MCF 10A (cell line): ENCODE measurements at places on chromosomes 13 and 19. TPM values are rescaled to one million over a fixed set of nuclear protein-coding genes. Genes with fewer than 3 reads are reported as not detected.

The ARHGAP33 gene
- total RNA-seq: 5.4 and 5.6 TPM in 2 replicates

The DHRS12 gene
- total RNA-seq: 6.2 and 6.8 TPM in 2 replicates

The KIR2DL3 gene
- total RNA-seq: not detected in 2 replicates

GRCh38 chr19:35693835-35694599, 10.3 kb upstream of the ZBTB32 start:
- H3K4me1 ChIP-seq: no peaks in the 10 kb centered on the region
- H3K27ac ChIP-seq: no peak overlapping the region
- DNase-seq: peak; percentile 93
- no peaks in the 10 kb centered on the region for H3K27me3 ChIP-seq
- H3K4me3 ChIP-seq: no peak overlapping the region

DNA sequence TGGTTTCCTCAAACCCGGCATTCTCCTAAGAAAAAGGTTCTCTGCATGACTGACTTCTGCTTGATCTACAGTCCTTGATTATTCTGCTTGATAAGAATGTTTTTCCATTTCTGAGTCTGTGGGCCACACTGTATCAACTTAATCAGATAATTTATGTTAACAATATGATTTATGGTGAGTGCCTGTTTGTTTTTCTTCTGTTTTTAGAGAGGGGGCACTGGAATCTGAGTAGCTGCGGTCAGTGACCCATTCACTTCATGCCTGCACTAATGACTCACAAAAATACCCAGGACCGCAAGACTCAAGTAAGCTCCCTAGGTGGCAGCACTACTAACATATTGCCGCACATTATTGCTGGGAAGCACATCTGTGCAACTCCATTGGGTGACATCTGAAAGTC, 542.3 kb upstream of the ATXN8OS start:
- H3K4me3 ChIP-seq: no peak overlapping the region
- peaks cover under 1% of the 10 kb centered on the region for H3K27me3 ChIP-seq
- no peaks in the 10 kb centered on the region for H3K36me3 ChIP-seq
- H3K4me1 ChIP-seq: no peaks in the 10 kb centered on the region

DNA sequence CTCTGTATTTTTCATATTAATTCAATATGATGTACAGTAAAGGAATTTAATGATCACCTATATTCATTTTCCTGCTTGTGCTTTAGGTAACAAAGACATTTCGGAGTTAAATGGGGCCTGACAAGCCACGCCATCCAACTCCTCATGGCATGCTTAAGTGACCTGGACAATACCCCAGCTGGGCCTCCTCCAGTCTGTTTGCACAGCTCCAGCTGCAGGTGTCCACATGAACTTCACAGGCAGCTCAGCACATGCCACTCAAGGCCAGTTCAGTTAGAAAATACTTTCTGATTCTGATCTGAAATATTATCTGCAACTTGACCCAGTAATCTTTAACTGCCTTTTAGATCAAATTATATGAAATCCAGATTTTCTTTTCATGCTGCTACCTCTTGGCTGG, 89.6 kb upstream of the SLC15A1 start:
- no peaks in the 10 kb centered on the region for H3K4me1 ChIP-seq
- H3K27ac ChIP-seq: no peak overlapping the region
- H3K27me3 ChIP-seq: no peaks in the 10 kb centered on the region
- H3K36me3 ChIP-seq: peaks cover 34% of the 10 kb centered on the region
- no peak overlapping the region for H3K4me3 ChIP-seq

- no peaks in the 10 kb centered on the region for H3K4me1 ChIP-seq
- H3K36me3 ChIP-seq: peaks cover 36% of the 10 kb centered on the region
- no peak for DNase-seq
- H3K27me3 ChIP-seq: no peaks in the 10 kb centered on the region
- no peak overlapping the region for H3K4me3 ChIP-seq
Measured at GRCh38 chr19:39428283-39429112, 7.3 kb downstream of the RPS16 start.
